Fibroblast of skin of right biceps (primary cell): ENCODE measurements at places on chromosomes 1 and 21.

GRCh38 chr1:31839662-31840343 is 24.0 kb upstream of the SPOCD1 start:
- DNase-seq: no peak

- no peak for DNase-seq
Measured at GRCh38 chr1:37092937-37093336, 58.6 kb upstream of the GRIK3 start.

GRCh38 chr21:29810871-29811270 is 128.9 kb downstream of the GRIK1 start:
- no peak for DNase-seq

DNA sequence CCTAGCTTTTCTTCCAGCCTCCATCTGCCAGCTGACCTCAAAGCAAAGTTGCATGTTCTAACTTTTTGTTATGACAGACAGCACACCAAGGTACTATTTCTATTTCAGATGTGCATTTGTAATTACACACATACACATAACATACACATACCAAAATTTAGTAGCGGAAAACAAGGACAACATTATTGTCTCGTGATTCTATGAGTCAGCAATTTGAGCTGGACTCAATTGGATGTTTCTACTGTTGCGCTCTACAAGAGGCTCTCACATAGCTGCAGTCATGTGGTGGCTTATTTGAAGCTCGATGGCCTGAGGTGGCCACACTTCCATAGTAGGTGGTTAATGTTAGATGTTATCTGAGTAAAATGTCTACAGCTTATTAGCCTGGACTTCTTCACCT is 1010.1 kb upstream of the B3GALT2 start:
- no peak for DNase-seq

- no peak for DNase-seq
Measured at GRCh38 chr1:86289746-86290145, 106.4 kb downstream of the ODF2L start.

- no peak for DNase-seq
Measured at GRCh38 chr1:245937316-245938045, 569.6 kb downstream of the SMYD3 start.

- no peak for DNase-seq
Measured at GRCh38 chr1:119910618-119911017, 14.3 kb upstream of the ADAM30 start.

DNA sequence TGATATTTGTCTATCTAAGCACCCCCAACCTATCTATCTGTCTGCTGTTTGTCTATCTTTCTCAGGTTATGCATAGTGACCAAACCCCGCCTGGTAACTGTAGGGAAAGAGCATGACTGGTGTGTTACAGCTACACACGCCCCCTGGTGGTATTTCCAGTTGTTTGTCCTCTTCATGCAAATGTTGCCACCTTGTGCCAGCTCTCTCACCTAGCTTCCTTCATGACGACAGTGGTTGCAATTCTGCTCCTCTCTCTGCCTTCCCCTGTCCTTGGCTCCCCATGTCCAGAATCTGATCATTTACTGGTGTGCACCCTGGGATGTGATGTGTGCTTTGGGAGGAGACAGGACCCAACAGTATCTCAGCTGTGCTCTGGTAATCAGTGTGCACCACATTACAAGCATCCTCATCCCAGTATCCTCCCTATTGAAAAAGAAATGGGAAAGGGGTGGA is 8.1 kb upstream of the INKA2 start:
- DNase-seq: peak; percentile 75

DNA sequence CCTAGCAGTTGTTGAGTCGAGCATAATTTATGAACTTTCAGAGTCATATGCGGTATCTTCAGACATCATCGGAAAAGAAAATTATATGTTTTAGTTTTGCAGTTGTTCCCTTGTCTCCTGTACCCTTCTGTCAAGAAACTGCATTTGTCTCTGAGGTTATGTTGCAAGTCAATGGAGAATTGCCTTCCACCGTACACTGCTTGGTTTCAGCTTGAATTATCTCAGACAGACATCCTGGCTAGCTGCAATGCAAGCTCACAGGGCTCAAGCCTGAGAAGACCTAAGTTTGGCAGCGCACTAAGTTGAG is 156.0 kb downstream of the NFIA start:
- DNase-seq: no peak
